T-helper 17 cell (primary cell): ENCODE measurements at places on chromosomes 7 and 10.

DNA sequence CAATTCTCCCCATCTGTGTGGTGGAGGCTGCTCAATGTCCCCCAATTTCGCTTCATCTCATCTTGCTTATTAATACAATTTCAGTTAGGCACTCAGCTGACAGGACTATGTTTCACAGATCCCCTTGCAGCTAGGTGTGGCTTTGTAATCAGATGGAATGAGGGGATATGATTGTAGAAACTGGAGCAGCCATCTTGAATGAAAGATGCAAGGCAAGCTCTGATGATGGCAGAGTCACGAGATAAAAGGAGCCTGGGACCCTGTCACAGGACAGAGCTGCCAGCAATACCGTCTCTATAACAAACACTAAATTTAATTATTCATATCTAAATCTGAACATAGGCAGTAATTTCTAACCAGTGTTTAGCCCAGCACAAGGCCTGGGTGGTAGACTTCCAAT is 991 bp upstream of the DLD start:
- no peak for DNase-seq

- no peak for DNase-seq
Measured at GRCh38 chr7:133741078-133741477, 386.1 kb upstream of the LRGUK start.

- no peak for DNase-seq
Measured at GRCh38 chr7:101608772-101609713, 20.1 kb downstream of the MYL10 start.

GRCh38 chr7:32941681-32942414 is 15.4 kb upstream of the FKBP9 start:
- DNase-seq: no peak

DNA sequence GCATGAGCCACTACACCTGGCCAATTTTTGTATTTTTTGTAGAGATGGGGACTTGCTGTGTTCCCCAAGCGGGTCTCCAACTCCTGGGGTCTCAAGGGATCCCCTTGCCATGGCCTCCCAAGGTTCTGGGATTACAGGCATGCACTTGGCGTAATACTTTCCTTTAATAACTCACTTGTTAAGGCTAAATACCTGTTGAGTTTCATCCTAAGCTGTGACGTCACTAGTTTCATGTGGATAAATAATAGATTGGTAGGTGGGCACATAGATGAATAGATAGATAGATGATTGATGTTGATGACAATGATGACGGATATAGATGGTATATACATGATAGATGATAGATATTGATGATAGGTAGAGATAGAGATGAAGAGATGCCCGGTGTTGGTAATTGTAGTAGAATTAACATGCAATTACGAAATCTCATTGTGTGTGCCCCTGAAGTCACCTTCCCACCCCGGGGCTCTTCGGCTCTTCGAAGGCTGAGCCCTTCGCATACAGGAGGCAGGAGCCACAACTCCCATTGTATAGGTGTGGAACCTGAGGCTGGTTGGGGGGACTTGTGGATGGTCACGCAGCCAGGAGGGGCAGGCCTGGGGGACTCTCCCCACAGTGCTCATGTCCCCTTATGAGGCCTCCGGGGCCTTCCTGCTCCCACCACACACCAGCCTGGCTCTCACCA is 2.6 kb downstream of the GRIFIN start:
- DNase-seq: no peak

GRCh38 chr7:87156709-87157108 is 4.5 kb downstream of the DMTF1 start:
- DNase-seq: no peak

DNA sequence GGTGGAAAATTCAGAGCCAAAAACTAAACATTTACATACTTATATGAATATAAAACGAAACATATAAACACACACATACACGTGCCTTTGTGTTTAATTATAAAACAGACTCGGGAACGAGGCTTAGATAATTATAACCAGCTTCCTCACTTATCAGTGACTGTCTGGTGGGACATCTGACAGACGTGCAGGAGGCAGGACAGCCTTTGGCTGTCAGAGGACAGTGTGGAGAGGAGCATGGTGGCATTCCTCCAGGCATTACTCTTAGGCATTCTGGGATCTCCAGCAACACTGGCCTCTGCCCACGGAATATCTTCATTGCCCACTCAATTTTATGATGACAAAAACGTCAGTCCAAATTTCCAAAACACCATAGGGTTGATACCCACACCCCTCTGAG is 262.2 kb upstream of the NFE2L3 start:
- no peak for DNase-seq

- peak; percentile 35 for DNase-seq
Measured at GRCh38 chr10:33125522-33126517, 167.8 kb upstream of the ITGB1 start.

GRCh38 chr10:116170815-116171250 is 102.2 kb downstream of the GFRA1 start:
- no peak for DNase-seq

DNA sequence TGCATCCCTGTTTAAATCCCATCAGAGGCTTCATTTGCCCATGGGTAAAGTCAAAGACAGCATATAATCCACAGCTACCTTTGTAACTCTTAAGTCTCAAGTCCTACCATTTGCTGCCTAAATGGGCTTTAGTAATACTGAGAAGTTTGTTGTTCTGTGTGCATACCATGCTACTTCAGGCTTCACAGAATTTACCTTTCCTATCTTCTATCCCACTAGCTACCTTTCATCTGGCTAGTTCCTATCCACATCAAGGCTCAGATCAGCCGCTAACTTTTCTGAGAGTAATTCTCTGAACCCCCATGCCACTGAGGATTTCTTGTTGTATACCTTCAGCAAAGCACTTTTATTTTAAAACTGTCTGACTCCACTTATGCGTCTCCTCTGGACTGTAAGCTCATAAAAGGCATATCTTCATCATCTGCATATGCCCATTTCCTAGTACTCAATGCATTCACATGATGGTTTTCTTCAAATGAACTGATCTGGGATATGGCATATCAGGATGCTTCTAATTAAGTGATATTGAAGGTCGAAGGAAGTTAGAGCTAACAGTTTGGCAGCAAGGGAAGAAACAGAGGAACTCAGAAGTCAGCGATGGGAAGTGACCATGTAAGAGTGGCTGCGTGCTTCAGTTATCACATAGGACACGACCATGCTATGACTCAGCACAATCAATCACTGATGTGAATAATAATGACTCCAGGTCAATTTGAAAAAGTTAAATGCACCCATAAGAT is 283.9 kb upstream of the DKK1 start:
- no peak for DNase-seq

GRCh38 chr7:96061844-96062243 is 260.1 kb downstream of the SLC25A13 start:
- DNase-seq: no peak

DNA sequence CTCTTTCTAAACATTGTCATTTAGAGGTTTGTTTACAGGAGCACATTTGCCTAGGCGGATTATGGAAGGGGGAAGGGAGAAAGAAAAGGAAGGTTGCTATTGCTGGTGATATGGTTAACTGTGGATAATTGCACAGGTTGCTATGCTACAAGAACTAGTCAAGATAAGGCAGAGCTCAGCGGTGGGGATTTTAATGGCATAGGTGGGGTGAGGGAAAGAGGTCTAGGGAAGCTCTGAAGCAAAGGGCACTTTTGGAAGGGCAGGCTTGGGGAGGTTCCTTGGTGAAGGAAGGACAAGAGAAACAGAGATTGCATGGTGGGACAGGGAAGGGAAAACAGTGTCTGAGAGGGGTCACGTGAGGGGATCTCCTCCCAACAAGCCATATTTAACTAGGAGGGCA is 19.5 kb downstream of the HYAL4 start:
- no peak for DNase-seq

DNA sequence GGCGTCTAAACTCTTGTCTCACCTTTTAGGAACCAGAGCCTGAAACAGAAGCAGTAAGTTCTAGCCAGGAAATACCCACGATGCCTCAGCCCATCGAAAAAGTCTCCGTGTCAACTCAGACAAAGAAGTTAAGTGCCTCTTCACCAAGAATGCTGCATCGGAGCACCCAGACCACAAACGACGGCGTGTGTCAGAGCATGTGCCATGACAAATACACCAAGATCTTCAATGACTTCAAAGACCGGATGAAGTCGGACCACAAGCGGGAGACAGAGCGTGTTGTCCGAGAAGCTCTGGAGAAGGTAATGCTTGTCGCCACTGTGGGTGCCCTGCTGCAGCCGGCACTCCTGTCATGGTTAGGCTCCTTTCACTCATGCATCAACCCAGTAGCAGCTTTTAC is 113.1 kb downstream of the ZMYND11 start:
- DNase-seq: no peak

- no peak for DNase-seq
Measured at GRCh38 chr10:369684-370448, 234.6 kb downstream of the ZMYND11 start.

DNA sequence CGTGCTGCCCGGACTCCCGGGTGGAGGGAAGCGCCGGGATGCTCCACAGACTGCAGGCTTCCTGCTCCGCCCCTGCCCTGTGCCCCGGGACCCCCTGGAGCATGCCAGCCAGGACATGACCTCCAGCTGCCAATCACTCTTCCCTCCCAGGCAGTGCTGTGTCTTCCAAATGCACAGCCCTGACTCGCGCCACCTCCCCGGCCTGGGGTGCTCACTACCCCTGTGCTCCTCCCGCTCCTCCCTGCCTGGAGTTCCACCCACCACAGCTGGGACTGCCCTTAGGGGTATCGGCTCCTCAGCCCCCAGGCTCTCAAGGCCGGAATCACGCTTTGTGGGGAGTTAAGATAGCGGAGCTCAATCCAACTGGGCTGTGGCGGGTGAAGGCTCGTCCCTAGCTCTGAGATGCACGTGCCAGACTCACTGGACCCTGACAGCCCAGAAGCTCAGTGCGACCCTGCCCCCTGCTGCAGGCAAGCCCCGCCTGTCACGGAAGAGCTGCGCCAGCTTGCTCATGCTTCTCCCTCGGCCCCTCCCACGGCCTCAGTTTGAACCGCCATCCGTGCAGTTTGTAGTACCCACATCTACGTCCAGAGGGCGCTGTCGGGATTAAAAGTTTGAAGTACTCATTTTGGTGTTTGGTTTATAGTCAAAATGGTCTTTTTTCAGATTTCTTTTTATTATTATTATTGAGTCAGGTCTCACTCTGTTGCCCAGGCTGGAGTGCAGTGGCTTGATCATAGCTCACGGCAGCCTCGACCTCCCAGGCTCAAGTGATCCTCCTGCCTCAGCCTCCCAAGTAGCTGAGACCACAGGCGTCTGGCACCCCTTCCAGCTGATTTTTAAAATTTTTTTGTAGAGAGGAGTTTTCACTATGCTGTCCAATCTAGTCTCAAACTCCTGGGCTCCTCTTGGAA is 142.5 kb upstream of the TCERG1L start:
- DNase-seq: peak; percentile 36

DNA sequence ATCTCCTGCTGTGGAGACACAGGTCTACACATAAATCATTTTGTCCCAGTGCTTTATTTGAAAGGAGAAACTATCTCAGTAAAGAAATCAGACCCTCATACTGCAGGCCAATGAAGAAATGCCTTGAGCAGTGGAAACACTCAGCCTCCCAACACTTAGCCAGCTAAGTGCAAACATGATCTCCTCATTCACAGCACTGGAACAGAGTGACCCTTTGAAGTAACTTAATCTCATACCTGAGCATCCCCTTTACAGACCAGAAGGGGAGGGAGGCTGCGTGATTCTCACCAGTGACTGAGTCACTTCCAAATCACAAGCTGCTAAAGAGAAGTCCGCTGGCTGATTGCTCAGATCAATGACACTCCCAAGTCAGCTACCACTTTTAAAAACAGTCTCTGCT is 4.5 kb downstream of the CHST15 start:
- no peak for DNase-seq

- no peak for DNase-seq
Measured at GRCh38 chr7:149808311-149808710, 29.9 kb upstream of the ZNF862 start.

GRCh38 chr7:922334-923107 is 32.0 kb downstream of the ADAP1 start:
- DNase-seq: peak; percentile 15

GRCh38 chr7:41566581-41566980 is 136.3 kb downstream of the INHBA start:
- DNase-seq: no peak

GRCh38 chr7:137084607-137085380 is 216.3 kb downstream of the CHRM2 start:
- no peak for DNase-seq

GRCh38 chr10:84948644-84949043 is 620.3 kb downstream of the CCSER2 start:
- DNase-seq: no peak

- no peak for DNase-seq
Measured at GRCh38 chr7:139731802-139732470, 45.9 kb downstream of the HIPK2 start.

GRCh38 chr7:43138710-43139109 is 26.3 kb downstream of the HECW1 start:
- no peak for DNase-seq

DNA sequence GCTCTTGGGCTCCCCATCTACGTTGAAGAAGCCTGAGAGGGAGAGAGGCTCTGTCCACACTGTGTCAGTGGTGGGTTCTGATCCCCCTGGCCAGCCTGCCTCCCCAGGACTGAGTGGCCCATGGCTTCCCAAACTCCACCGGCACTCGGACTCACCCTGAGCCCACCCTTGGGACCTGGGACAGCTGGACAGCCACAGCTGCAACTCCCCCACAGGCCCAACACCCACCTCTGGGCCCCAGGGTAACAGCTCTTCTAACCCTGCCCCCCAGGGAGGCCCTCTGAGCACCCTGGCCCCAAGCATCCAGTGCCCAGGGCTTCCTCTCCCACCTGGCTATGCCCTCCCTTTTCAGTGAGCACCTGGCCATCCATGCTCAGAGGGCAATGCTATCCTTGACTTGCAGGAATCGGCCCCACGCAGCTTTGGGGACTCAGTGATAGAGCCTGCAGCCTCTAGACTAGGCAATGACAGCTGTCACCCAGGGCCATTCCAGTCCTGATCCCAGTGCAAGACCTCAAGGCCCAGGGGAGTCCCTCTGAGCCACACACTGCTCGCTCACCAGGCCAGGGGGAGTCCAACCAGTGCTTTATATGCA is 17.9 kb downstream of the OGDHL start:
- DNase-seq: no peak

- no peak for DNase-seq
Measured at GRCh38 chr10:66931340-66931948, 5.6 kb downstream of the LRRTM3 start.

DNA sequence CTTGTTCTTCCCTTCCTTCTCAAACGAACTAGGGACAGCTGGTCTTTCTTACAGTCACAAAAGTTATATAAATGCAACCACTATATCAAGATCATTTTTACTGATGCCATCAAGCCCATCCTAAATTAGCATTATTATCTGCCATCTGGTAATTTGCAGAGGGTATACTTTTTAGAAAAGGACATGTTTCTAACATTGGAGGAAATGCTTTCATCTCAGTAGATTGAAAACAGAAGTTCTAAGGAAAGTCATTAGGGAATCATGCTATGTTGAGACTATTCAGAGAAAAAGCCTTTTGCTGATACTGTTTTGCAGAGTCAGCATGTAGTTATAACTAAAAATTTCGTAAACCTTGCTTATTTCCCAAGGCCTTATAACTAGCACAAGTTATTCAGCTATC is 146.7 kb downstream of the WNT2 start:
- no peak for DNase-seq
